ENCODE measurements at places on chromosomes 1 and 21.

GRCh38 chr1:228159008-228159665 is 6.5 kb upstream of the IBA57 start:
- DNase-seq: no peak

DNA sequence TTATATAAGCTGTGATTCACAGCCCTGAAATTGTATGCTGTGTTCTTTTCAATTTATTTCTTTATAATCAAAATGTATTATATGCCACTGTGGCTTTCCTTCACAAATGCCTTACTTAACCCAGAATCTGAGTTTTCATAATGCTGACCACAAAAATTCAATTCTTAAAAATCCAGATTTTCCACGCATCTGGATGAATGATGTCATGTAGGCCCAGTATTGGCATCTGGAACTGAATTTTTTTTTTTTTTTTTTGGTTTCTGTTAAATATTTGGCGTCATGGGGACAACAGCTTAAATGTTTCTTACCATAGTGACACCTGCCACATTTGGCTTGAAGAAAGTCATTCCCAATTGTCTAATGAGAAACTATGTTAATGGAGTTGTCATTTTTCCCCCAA is 296.8 kb downstream of the TM2D1 start:
- DNase-seq: no peak

- no peak for DNase-seq
Observed at GRCh38 chr1:203135636-203136305, 8.2 kb downstream of the ADORA1 start.

- DNase-seq: no peak
Observed at GRCh38 chr1:176529395-176530090, 66.6 kb downstream of the PAPPA2 start.

DNA sequence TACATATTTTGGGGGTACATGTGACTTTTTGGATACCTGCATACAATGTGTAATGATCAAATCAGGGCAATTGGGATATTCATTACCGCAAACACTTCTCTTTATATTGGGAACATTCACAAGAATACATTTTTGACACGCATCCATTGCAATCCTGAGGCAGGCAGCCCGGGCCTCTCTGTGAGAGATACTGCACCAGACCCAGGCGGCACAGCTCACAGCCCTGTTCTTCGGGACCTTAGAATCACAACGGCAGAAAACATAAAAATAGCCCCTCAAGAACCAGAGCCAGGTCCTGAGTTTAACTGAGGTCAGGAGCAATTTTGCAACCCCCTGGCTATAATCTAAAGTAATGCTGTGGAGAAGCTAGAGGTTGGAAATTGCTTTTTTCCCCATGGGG is 90.8 kb upstream of the PGBD5 start:
- no peak for DNase-seq

- DNase-seq: no peak
Observed at GRCh38 chr1:221549815-221550214, 192.1 kb downstream of the DUSP10 start.

- DNase-seq: no peak
Observed at GRCh38 chr1:180144659-180145357, 9.9 kb upstream of the QSOX1 start.

DNA sequence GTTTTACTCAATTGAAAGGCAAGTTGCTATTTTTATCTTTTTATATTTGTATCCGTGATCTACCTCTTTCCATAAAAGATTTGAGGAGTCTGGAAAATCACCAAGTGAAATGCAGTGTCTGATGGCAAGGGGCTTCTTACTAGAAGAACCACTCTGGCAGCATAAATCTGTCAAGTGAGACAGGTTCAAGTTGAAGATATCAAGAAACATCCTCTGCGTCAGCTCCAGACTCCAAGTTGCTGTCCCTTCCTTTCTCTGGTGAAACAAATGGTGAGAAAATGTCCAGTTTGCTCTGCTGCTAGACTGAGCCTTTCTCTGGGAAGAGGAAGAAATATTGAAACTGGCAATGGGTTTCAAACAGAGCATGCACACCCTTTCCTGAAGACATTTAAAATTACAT is 411.2 kb downstream of the PLPP3 start:
- DNase-seq: no peak

- no peak for DNase-seq
Observed at GRCh38 chr1:107003972-107004371, 52.5 kb upstream of the PRMT6 start.

GRCh38 chr1:60008500-60008899 is 65.1 kb downstream of the C1orf87 start:
- DNase-seq: no peak

DNA sequence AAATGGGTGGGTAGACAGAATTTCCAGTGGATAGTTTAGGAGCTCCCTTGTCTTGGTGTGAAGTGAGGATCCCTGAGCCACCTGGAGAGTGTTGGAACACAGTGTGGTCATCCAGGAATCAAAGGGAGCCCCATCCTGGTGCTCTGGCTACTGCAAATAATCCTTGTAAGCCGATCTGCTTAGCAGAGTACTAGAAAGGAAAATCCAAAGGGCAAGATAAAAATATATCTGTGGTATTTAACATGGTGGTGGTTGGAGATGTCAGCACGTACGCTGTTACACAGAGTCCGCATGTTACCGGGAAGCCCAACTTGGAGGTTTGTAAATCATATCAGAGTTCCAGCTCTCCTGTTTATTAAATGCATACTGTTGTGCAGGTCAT is 39.0 kb downstream of the VANGL1 start:
- DNase-seq: no peak

DNA sequence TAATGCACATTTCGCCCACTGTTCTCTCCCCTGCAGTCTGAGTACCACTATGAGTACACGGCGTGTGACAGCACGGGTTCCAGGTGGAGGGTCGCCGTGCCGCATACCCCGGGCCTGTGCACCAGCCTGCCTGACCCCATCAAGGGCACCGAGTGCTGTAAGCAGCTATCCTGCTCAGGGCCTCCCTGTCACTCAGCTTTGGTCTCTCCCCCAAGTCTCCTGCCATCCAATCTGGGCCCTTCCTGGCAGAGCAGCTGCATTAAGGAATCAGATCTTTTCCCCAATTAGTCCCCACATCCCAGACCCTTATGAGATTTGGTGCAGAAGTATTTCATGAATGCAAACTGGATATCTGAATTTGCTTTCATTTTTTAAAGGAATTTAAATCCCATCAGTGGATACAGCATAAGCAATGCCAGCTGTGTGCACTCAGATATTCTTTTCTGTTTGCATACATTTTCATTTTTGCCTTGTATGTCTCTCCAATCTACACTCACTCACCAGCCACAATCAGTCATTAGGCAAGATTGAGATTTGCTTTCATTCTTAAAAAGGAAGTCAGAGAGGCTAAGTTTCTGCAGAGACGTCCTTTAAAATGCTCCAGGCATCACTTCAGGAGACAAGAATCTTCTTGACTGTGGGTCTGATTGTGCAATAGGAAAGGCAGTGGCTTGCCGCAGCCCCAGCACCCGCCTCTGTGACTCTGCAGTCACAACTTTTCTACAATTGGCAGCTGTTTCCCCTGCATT is 48.1 kb downstream of the ELAPOR1 start:
- peak; percentile 69 for DNase-seq

DNA sequence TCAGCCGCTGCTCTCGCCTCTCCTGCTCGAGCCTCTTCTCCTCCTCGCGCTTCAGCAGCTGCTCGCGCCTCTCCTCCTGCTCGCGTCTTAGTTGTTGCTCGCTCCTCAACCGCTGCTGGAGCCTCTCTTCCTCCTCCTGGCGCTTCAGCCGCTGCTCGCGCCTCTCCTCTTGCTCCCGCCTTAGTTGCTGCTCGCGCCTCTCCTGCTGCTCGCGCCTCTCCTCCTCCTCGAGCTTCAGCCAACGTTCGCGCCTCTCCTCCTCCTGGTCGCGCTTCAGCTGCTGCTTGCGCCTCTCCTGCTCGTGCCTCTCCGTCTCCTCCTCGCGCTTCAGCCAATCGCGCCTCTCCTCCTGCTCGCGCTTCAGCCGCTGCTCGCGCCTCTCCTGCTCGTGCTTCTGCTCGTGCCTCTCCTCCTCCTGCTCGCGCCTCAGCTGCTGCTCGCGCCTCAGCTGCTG is 3.7 kb downstream of the TCHH start:
- DNase-seq: peak; percentile 70

GRCh38 chr1:74835051-74835450 is 102.1 kb downstream of the TYW3 start:
- peak; percentile 26 for DNase-seq

DNA sequence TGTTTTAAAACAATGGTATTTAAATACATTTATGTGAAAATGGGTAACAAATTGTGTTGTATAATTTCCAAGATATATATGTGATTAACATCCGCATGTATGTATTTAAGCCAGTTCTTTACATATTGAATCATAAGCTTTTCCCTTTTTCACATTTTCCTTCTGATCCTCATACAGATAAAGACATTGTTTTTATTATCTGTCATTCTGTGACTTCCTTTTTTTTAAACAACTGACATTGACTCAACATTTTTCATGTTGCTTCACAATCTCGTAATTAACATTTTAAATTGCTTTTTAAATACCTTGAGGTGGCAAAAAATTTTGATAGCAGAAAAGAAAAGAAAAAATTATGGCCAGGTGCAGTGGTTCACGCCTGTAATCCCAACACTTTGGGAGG is 1.4 kb downstream of the STXBP3 start:
- no peak for DNase-seq

GRCh38 chr1:30376054-30376697 is 347.2 kb downstream of the MATN1 start:
- no peak for DNase-seq

DNA sequence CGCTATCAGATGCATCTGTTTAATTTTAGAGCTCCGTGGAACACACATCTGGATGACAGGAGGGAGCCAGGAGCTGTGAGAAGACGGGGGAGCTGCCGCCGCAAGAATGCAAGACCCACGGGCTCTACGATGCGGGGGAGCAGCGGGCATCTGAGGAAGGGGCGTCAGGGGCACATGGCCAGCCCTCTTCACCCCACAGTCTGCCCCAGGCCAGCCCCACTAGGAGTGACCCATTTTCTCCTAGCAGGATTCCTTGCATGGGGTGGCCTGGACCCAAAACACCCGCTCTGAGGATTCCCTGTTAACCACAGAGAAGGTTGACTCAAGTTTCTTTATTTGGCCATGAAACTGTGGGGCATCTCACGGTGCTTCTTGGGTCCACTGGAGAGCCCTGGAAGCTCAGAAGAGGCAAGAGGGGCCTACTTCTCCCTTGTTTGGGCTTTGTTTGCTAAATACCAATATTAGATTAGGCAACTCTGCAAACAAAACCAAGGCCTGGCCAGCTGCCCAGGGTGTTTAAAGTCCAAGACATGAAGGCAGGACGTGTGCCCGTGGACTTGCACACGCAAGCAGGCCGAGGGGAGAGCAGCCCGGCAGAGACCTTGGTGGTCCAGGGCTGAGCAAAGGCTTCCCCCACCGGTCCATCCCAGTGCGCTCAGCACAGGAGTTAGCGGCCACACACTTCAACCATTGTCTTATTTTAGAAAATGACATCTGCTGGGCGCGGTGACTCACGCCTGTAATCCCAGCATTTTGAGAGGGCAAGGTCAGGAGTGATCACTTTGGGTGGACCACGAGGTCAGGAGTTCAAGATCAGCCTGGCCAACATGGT is 89.8 kb downstream of the DHRS3 start:
- peak; percentile 66 for DNase-seq

GRCh38 chr1:96634883-96635282 is 86.7 kb upstream of the PTBP2 start:
- DNase-seq: no peak

DNA sequence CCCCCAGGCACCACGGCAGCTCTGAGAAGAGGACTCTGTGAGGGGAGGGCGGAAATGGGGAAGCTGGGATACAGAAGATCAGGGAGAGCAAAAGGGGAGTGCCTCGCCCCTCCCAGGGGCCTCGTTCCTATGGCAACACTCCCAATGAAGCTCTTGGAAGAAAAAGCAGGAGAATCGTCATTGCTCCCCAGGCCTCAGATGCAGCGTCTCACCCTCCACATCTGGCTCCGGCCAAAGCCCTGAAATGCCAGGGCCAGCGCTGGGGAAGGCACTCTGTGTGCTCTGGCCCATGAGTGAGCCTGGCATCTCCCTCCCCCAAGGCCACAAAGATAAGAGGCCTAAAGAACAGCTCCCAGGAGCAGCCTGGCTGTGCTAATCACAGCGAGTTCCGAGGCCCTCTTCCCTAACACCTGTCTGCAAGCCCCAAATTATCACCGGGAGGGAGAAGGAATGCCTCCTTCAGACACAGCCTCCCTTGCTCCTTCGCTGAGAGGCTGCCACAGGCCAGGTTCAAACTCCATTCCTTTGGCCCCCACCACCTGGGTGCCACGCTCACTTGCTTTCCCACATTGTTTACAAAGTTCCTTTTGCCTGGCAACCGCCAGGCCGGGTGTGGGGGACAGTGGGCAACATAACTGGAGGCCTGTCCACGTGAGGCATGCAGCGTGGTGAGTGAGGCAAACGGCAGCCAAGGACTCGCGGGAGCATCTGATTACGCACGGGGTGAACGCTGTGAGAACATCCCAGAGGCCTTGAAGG is 27.8 kb downstream of the ECE1 start:
- DNase-seq: peak; percentile 94

DNA sequence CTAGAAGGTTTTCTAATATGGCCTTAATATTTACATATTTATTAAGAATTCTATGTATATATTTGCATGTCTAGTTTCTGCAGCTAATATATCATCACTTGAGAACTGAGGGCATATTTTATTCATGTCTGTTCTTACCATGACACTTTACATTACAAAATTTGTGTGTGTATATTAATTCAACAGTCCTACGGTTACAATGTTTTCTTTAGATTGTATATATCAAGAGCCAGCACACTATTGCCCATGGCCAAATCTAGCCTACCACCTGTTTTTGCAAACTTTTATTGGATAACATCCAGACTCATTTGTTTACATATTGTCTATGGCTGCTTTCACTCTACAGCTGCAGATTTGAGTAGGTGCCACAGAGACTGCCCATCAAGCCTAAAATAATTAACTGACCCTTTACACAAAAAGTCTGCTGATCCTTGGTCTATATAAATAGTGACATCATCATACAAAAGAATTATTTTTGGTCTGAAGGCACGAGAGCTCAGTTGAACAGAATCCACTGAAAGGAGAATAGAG is 577.4 kb upstream of the PBX1 start:
- DNase-seq: no peak

GRCh38 chr1:245788269-245788668 is 633.5 kb downstream of the KIF26B start:
- peak; percentile 92 for DNase-seq

GRCh38 chr1:221468546-221468945 is 273.3 kb downstream of the DUSP10 start:
- DNase-seq: no peak

GRCh38 chr1:197736685-197737084 is 38.6 kb downstream of the DENND1B start:
- DNase-seq: peak; percentile 22

- peak; percentile 60 for DNase-seq
Observed at GRCh38 chr1:6248932-6249738, 5.2 kb downstream of the HES3 start.

DNA sequence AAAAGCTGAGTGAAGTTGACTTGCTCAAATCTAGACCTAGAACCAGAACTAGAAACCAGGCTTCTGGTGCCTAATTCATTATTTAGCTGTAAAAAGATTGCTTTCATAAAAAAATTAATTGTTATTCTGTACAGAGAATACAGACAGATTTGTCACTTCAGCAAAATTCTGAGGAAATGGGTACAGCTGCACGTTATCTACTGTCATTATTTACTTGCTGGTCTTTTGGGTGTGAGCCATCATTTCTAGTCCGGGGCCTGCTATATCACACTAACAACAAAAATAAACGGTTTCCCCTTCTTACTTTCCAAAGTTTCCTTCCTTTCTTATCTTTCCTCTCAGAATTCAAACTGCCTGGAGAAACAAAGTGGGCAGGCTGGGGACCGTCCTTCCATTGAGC is 68.3 kb downstream of the PTGER3 start:
- no peak for DNase-seq

- DNase-seq: no peak
Observed at GRCh38 chr21:40602080-40602479, 244.9 kb downstream of the DSCAM start.
